ENCODE measurements at places on chromosomes 6 and 20.

DNA sequence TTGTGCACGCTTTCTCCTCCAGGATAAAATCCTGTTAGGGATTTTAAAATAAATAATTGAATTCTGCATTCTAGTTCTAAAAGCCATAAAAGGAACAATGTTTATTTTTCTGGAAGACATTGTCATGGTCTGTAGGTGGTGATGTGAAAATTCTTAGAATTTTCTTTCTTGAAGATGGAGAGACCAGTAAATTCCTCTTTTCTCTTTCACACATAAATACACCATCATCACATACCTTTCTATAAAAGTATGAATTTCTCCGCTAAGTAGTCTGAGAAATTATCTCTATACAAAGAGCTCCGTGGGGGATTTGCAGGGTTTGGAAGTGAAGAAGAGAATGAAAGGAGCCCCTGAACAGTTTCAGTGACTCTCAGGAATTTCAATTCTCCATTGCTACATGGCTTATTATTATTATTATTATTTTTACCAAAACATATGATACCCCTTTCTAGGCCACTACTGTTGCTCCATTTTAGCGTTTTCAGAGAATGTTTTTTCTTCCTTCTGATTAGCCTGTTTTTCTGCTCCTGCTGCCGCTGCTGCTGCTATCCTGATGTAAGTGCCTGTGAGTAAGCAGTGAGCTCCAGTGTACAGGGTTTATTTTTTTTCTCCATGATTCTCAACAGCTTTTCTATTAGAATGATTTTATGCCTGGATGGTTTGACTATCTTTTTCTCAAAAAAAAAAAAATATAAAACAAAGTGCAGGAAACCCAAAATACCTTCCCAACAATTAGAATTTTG lies 145.8 kb downstream of the SAMD5 start:
- DNase-seq = no peak

- DNase-seq = no peak
These were observed 1.0 kb downstream of the SCML4 start for GRCh38 chr6:107823047-107823557.

DNA sequence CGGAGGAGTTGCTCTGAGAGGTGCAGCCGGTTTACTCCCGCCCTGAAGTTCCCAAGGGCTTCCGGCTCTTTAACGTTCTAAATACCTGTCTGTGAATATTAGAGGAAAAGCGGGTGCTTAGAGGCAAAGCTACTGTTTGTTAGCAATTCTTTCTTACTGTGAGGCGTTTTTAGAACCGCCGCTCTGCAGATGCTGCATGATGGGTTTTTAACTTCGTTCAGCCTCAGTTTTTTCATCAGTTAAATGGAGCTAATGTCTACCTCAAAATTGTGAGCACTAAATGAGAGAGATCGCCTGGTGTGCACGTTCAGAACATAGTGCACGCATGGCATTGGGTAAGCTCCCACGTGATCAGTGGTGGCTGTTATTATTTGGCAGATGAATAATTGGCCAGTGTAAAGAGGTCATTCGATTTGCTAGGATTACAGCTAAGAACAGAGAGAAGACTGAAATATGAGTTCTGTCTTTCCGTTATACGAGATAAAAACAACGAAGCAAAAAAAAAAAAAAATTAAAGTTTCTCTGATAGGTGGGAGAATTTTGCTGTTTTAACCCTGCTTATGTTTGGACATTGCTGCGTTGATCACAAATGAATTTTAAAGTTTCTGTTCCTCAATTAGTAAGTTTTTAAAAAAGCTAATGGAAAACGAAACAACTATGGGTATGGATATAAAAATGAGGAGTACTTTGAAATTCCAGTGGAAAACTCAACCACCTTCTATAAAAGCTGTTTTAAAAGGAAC lies 660 bp upstream of the TFB1M start:
- peak; percentile 93 for DNase-seq

- peak; percentile 45 for DNase-seq
These were observed 7.3 kb upstream of the RIMS1 start for GRCh38 chr6:71879016-71879415.

- no peak for DNase-seq
These were observed 109.4 kb upstream of the SNX9 start for GRCh38 chr6:157713451-157714152.

- DNase-seq = no peak
These were observed 94.7 kb upstream of the QKI start for GRCh38 chr6:163319609-163320366.

DNA sequence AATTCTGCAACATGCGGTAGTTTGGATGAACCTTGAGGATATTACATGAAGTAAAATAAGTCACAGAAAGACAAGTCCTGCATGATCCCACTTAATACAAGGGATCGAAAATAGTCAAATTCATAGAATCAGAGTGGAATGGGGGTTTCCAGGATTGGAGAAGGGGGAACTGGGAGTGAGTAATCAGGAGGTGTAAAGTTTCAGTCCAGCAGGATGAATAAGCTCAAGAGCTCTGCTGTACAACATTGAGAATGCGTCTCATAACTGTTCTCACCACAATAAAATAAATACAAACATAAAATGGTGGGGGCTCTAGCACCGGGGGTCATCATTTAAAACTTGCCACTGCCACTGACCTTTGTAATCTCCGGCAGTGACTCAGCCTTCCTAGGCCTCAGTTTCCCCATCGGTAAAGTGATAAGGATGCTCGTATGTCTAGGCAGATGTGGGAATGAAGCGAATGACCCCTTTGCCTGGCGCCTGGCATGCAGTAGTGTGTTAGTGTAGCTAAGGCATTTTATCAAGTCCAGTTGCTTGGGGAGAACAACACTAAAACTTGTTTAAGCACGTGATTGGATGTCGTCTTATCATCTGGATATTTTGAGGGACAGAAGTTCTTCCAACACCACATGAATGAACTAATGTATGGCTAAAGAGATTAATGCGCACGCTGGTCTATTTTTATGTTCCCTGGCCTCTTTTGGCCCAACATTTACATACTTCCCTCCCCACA lies 421.1 kb downstream of the QKI start:
- DNase-seq = no peak

GRCh38 chr20:4041748-4042411 lies 26.5 kb upstream of the RNF24 start:
- DNase-seq = peak; percentile 98

DNA sequence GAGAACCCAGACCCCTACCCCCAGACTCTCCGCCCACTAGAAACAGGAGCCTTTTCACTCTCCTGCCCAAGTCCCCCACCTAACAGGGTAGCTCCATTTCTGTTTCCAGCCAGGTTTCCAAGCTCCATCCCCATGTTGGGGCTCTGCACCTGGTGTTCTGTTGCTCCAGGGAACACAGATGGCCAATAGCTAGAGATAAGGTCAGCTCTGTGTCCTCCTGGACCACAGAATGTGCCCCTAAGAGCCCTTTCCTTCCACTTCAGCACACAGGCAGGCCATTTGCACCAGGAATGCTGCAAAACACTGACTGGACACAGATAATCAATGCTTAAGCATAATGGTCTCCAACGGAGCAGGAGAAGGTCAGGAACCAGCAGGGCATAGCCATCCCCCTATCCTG lies 159.4 kb downstream of the QRSL1 start:
- DNase-seq = no peak

DNA sequence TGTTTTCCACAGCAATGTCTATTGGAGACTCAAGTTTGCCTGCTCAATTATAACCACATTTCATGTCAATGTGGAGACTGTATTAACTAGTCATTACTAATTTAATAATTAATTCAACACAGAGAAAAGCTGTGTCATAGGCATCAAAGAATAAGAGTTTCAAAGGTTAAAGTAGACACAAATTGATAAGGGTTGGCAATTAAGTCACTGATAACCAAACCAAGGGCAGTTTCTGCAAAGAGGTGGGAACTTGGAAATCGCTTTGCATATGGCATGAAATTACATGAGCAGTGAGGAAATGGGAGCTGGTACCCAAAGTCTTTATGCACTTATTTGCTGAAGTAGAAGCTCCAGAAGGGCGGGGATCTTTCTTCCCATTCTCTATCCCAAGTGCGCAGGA lies 34.2 kb downstream of the GCLC start:
- no peak for DNase-seq

DNA sequence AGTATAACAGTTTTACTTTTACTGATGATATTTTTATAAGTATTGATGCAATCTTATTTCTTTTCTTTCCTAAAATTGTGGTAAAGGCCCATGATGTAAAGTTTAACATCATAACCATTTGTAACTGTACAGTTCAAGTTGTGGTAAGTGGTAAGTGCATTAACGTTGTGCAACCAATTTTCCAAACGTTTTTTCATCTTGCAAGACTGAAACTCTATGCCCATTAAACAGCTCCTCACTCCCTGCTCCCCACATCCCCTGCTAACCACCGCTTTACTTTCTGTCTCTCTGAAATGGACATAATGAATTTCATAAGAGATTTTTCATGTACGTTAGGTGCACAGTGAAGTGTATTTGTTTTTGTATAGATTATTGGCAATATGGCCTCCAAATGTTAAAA lies 106.0 kb downstream of the PACRG start:
- no peak for DNase-seq

DNA sequence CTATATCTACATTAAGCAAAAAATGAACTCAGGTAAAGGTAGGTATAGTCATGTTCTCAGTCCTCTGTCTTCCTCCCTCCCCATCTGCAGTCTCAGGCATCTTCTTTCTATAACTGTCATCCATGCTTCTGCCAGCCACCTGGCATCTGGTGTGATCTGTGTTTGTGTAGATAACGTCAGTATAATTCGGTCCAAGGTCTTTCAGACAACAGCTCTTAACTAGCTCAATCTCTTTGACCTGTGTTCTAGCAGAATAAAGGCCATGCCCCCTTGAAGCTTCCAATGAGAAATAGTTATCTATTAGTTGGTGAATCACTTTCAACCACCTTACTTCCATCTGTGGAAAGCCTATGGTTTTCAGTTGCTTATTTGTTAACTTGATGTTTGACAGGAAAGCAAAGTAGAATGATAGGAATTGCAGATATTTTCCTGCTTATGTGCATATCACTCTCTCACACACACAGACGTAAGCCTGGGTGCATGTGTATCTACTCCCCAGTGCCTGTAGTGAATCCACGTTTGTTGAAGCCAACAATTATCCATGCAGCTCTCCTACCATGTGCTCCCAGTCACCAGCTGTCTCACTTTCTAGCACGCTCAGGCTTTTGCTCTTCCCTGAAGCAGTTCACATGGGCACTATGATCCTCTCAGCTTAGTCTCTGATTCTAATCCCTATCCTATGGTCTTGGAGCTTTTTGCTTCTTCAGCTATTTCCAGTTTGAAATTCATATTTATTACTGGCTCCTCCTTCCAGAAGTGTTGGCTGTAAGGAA lies 433.7 kb upstream of the MANEA start:
- DNase-seq = no peak

DNA sequence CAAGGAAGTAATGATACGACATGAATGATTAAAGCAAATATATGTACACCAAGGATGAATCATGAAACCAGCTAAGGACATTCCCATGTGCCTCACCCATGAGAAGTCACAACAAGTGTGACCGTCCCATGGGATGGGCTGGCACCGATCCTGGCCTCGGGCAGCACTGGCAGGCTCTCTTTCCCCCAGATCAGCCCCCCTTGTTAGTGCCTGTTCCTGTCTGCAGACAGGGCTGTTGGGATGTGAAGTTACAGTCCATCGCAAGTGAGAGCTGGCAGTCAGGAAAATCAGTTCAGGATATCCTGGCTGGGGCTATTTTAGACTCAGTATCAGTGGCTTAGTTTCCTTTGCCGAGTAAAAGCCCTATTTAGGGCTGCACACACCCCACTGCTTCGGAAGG lies 129.2 kb upstream of the SNX9 start:
- no peak for DNase-seq

GRCh38 chr20:57804470-57805250 lies 94.8 kb upstream of the PMEPA1 start:
- DNase-seq = no peak

DNA sequence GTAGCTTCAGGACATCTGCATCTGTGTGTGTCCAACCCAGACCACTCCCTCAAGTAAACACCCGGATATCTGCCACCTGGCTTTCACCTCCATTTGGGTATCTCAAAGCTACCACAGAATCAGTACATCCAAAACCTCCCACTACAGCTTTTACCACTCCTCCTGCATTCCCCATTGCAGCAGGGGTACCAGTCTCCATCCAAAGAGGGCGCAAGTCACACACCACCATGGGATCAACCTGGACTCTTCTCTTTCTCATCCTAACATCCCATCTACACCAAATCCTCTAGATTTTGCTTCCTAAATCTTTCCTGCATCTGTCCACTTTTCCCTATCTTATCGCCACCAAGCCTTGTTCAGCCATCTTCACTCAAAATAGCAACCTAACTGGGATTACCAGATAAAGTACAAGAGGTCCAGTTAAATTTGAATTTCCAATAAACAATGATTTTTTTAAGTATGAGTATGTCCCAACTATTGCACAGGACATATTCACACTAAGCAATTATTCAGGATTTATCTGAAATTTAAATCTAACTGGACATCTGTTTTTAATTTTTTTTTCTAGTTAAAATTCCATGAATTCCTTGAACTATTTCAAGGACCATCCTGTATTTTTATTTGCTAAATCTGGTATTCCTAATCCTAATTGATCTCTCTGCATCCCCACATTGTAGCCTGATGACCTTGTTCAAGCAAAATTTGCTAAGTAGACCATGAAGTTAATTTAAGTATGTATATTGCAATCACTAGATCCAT lies 164.3 kb upstream of the MLN start:
- peak; percentile 6 for DNase-seq

DNA sequence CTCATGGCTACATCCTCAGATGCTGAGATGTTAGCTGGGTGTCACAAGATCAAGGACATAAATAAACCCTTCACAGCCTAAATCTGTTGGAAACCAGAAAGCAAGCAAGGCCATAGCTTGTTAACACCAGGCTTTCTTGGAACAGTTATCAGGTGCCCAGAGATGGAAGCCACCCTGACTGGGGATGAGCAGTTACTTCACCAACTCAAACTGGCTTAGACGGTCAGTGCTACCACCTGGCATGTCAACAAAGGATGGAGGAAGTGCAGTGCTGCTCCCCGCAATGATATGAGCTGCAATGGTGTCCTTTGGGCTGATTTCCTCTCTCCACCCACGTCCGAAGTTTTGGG lies 28.9 kb upstream of the SMIM29 start:
- DNase-seq = no peak

- no peak for DNase-seq
These were observed 833.0 kb downstream of the EPHA7 start for GRCh38 chr6:92586236-92586977.

DNA sequence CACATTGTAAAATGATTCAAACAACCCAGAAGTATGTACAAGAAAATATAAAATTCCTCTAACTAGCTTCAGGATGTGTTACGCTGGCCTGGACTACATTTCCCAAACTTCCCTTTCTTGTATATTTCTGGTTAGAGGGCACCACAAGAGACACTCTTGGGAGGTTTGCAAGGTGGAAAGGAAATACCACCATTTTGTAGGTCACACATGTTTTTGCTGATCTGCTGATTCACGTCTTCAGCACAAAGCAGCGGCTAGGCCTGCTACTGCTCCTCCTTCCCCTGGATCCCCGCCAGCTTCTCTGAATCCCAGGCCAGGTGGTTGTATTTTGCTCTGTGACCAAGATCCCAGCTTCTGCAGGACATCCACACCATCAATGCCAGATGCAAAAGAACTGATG lies 104.2 kb downstream of the AGPAT4 start:
- no peak for DNase-seq
